ENCODE measurements at places on chromosomes 4 and X.

DNA sequence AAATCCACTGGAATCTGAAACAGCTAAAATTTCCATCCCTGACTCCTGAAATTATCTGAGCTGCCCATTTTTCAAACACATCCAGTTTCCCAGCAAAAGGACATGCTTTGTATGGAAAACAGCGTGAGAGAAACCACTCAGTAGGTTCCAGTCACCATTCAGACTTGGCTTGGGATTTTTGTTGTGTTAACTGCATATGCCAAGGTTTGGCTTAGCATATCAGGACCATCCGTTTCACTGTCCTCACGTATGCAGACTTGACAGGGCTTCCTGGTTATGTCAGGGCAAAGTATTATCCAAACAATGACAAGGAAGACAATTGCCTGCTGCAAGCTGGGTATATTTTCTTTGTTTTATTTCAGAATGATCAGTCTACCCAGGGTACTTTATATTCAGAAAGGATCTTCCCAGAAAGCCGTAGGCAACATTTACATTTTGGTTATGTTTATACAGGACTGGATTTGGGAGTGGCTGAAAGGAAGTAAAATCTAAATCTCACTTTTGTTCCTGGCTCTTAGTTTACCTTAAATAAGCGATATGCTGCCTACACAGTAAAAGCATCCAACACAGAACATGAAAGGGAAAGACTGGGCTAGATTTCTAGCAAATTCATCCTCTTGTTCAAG lies 41.3 kb upstream of the CCKAR start:
- DNase-seq = no peak

GRCh38 chrX:123339221-123339905 lies 155.3 kb downstream of the GRIA3 start:
- no peak for DNase-seq

GRCh38 chrX:115112411-115112810 lies 76.8 kb upstream of the RBMXL3 start:
- DNase-seq = no peak

DNA sequence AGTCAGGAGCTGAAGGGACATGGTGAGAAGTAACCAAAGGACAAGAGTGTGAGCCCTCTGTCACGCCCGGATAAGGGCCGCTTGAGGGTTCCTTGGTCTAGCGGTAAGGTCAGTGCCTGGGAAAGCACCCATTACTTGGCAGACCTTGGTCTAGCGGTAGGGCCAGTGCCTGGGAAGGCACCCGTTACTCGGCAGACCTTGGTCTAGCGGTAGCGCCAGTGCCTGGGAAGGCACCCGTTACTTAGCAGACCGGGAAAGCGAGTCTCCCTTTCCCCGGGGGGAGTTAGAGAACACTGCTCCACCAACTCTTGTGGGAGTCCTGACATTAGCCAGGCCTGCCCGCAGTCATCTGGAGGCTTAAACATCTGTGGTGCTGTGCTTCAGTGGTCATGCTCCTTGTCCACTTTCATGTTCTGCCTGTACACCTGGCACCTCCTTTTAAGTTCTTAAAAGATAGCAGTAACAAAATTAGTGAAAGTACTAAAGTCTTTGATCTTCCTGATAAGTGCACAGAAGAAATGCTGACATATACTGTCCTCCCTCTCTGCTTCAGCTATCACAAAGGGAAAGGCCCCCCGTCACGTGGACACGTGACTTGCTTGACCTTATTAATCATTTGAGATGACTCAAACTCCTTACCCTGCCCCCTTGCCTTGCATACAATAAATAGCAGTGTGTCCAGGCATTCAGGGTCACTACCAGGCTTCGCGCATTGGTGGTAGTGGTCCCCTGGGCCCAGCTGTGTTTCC lies 9.3 kb upstream of the SEC24B start:
- no peak for DNase-seq

DNA sequence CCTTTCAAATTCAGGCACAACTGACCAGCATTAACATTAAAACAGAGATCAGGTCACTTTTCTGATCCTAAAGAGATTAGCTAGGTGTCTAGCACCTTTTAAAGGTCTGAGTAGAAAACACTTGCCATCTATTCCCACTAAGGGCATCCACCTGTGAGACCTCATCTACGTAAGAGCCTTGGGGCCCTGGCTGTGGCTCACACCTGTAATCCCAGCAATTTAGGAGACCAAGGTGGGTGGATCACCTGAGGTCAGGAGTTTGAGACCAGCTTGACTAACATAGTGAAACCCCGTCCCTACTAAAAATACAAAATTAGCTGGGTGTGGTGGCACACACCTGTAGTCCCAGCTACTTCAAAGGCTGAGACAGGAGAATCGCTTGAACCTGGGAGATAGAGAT lies 11.8 kb downstream of the TBC1D9 start:
- DNase-seq = no peak

DNA sequence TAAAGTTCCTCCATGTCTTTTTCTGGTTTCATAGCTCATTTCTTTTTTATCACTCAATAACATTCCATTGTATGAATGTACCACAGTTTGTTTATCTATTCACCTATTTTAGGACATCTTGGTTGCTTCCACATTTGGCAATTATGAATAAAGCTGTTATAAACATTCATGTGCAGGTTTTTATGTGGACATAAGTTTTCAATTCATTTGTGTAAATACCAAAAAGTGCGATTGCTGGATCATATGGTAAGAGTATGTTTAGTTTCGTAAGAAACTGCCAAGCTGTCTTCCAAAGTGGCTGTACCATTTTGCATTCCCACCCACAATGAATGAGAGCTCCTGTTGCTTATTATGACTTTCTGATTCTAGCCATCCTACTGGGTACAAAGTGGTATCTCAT lies 36.3 kb upstream of the ZFX start:
- DNase-seq = no peak

DNA sequence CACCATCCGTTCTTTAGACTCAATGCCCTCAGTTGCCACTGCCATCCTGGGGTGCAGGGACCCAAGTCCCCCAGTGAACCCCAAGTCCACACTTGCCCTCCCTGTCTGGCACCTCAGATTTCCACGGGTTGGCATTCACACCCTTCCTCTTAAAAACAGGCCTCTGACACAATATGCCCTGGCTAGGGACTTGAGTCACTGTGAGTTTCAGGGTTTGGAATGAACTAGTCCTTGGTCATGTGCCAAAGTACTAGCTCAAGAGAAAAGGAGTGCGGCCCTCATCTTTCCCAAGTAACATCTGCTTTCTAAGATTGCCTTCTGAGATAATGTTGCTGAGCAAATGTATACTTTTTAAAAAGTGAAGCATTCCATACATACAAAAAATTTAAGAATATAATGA lies 134.0 kb downstream of the MID1 start:
- DNase-seq = no peak

- DNase-seq = no peak
Measured at GRCh38 chr4:83605744-83606172, 69.8 kb downstream of the GPAT3 start.

DNA sequence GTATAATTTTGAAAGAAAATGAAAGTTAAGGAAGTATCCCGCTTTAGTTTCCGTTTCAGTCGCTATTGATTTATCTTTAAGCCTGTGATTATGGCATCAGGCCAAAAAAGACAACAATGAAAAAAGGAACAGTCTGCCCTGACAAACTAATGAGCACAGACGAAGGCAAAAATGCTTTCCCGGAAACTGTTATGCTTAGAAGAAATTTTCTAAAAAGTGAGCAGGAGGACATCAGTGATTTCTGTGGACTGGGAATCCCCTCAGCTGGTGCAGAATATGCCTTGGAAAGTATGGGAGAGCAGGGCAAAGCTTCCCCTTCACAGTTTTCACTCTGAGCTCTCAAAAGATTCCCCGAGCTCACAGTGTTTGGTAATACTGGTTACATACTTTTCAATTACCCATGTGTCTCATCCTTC lies 5.1 kb upstream of the CXCL10 start:
- DNase-seq = no peak

DNA sequence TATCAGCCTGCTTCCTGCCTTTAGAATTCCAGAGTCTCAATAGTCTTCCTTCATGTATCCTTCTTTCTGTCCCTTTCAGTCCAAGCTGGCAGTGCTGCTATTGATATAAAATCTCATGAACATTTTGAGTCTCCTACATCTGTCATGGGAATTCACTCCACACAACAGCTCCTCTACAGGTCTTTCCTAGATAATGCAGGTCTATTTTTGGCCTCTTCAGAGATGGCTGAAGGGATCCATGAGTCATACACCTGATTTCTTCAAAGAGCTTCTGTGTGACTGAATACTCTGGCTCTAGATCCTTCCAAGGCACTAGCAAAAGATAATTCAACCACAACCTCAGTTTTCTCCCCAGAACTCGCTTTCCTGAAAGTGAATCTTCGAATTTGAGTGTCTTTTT lies 115.4 kb downstream of the STPG2 start:
- no peak for DNase-seq

DNA sequence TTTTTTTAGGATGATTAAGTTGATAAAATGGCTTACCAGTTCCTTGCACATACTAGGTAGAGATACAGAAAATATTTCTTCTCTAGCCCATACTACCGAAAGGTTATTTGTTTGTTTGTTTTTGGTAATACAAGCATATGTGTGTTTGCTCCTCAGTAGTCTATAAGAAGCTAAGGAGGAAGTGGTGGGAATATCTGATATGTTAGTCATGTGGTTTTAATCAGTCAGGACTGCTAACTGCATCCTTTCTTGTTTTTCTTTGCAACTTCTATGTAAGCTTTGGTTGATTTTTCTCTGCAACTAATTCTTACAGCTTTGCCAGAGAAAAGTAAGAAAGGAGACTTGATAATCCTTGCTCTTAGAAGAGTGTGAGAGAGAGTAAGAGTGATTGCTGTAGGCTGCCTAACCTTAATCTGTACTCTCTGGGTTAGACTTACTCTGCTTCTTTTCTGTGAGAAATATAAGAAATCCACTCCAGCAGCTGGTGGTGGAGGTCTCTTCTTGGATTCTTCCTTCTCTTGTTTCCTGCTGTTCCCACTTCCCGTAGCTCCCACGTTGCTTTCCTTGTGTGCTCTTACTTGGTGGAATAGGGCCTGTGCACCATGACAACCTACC lies 28.3 kb downstream of the SEPTIN11 start:
- no peak for DNase-seq

GRCh38 chr4:10032625-10033024 lies 11.3 kb upstream of the SLC2A9 start:
- DNase-seq = no peak

DNA sequence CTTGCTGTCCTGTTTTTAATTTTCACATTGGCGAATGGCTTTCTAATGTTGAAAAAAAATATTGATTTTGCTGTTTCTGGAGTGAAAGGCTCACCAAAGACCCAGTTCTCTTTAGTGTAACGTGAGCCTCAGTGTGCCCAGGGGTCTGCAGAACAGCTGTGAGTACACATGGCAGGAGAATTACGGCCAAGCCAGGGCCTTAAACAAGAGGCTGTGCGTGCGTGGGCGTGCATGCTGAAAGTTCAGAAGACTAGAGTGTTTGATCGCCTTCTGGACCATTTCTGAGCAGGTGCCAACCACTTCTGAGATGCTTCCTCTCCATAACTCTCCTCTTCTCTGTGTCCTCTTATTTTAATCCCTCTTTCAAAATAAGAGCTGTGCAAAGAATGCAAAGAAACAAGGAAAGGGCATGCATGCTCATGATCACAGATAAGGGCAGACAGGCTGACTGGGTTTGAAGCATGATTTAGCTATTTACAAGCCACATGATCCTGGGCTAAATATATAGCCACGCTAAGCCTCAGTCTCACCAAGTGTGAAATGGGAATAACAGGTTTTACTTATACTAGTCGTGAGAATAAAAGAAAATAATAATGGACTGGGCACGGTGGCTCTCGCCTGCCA lies 9.9 kb downstream of the PHEX start:
- no peak for DNase-seq

GRCh38 chr4:56701644-56702043 lies 20.5 kb upstream of the HOPX start:
- no peak for DNase-seq

DNA sequence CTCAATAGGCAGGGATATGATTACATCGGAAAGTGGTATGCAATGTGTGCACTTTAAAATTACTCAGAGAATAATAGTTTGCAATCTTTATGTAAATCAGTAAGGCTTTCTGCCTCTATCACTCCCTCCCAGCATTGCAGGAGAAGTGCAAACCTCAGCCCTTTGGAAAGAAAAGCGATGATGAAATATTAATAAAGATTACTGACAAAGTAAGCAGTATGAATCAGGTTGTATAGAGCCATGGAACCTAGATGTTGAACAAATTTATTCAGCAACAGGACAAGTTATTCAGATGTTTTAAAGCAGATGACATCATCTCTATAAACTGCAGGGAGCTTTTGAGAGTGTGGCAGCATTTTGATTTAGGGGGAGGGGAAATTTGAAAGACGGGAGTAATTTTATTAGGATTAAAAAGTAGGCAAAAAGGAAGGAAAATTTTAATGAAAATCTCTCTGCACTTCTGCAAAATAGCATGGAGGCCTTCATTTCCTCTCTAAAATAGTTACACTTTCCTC lies 631.7 kb upstream of the GRIA3 start:
- no peak for DNase-seq

- no peak for DNase-seq
Measured at GRCh38 chrX:74018253-74018652, 285.7 kb upstream of the ZCCHC13 start.

DNA sequence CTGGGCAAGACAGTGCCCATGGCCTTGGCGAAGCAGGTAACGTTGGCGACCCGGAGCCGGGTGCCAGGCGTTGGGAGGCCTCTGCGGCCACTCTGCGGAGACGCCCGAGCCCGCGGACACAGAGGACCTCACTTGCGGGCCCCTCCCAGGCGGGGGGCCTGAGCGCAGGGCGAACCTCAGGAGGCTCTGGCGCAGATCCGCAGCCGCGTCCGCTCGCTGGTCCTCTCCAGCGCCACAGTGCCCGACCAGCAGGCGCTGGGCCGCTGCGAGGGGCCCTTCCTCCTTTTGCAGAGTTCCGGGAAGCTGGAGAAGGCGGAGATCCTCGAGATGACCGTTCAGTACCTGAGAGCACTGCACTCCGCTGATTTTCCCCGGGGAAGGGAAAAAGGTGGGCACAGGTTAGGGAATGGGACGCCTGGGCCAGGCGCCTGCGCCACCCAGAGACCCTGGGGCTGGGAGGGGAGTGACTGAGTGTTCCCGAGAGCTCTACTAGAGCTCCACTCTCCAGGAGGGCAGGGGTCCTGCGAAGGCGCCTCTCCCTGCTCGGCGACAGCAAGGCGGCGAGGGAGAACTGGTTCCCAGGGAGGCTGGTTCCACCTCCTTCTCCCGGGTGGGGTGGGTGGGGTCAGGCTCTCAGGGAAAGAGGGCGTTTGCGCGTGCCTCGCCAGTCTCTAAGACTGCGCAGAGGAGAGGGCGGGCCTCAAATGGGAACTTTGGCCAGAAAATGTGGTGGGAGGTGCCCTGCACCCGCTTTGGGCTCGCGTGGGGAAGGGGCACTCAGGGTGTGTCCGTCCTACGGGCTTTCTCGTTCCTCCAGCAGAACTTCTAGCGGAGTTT lies 1.4 kb downstream of the HELT start:
- no peak for DNase-seq

- no peak for DNase-seq
Measured at GRCh38 chr4:57575426-57575825, 465.2 kb upstream of the IGFBP7 start.

GRCh38 chr4:41509451-41509866 lies 28.5 kb upstream of the LIMCH1 start:
- DNase-seq = no peak

- DNase-seq = no peak
Measured at GRCh38 chr4:1264942-1265341, 16.0 kb upstream of the CTBP1 start.

GRCh38 chrX:40310016-40310415 lies 212.3 kb upstream of the BCOR start:
- no peak for DNase-seq
